Cortex of kidney (tissue), 1 donor: ENCODE measurements at places on chromosomes 13 and 19.

- no peak for DNase-seq
Measured at GRCh38 chr13:49783865-49784264, 8.6 kb downstream of the KPNA3 start.

DNA sequence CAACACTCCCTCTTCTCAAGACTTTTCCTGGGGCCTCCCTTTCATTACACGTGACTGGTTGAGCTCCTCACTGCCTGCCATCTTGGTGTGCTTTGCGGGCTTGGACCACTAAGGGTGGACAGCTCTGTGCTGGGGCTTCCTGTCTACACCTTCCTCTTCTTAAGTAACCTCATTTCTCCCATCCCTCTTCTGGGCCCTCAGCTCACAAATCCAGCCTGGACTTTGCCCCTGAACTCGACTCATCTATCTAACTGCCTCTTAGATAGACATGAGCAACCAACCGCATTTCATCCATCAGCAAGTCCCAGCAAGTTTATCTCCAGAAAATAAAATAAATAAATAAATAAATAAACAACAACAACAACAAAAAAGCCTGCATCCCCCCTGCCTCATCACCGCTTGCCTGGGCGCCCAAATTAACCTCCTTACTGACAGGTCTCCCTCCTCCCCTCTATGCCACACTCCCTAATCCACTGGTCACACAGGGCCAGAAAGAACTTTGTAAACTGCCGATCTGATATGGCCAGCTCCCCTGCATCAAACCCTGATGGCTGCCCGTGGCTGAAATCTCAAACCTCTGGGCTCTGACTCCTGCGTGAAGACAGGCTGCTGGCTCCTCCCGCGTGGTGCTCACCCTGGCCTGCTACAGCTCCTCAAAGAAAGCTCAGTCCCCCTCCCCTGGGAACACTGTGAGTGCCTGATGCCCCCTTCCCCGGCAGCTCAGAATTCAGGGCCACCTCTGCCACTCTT, 7.8 kb downstream of the ISOC2 start:
- DNase-seq: no peak

GRCh38 chr13:74973935-74974879, 507.8 kb downstream of the TBC1D4 start:
- no peak for DNase-seq

DNA sequence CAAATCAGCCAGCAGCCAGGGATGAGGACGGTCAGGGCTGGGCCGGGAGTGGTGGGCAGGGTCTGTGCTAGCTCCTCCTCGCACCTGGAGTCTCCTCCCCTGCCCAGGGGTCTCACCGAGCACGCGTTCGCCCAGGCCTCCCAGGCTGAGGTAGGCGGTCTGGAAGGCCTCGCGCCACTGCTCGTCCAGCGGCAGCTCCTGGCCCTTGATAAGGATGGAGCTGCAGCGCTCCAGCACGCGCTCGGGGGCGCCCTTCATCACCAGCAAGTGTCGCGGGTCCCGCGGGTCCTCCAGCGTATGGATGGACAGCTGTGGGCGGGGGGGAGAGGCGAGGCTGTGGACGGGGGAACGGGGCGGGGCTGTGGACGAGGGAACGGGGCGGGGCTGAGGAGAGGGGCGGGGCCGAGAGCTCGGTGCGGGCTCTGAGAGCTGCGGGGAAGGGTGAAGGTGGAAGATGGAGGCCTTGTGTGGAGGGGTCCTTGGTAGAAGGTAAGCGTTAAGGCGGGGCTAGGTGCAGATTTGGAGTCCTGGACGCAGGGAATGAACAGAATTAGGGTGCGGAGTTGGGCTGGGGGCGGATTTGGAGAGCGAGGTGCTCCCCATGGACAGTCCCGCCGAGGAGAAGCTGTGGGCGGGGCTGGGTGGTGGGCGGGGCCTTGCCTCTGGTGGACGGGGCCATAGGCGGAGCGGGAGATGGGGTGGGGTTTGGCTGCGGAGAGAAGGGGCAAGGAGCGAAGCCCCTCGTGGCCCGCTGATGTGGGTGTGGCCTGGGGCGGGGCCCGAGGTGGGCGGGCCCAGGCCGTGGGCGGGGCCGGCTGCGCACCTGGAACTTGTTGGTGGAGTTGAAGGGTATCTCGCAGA, 5.7 kb downstream of the ATP4A start:
- no peak for DNase-seq

DNA sequence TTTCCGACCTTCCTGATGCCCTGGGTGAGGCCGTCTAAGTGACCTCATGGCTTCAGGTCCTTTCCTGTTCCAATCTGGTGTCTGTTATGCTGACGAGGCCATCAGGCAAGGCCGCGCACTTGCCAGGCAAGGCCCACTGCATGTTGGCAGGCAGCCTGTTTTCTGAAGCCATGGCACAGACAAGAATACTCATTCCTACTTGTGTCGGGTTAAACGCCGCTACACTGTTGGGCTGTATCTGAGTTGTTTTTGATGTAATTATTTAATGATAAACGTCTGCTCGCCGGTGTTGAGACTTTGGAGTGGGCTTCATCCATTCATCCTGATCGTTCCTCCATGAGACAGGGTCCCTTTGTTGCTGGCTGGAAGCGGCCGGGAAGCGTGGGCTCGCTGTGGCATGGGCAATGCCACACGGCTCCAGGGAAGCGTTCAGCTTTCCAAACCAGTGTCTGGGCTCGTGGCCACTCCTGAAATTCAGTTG, 92.1 kb downstream of the ATP11A start:
- DNase-seq: no peak

GRCh38 chr19:58570770-58571574, 2.2 kb downstream of the MZF1 start:
- no peak for DNase-seq

- DNase-seq: no peak
Measured at GRCh38 chr13:31116224-31116623, 45.5 kb downstream of the HSPH1 start.

DNA sequence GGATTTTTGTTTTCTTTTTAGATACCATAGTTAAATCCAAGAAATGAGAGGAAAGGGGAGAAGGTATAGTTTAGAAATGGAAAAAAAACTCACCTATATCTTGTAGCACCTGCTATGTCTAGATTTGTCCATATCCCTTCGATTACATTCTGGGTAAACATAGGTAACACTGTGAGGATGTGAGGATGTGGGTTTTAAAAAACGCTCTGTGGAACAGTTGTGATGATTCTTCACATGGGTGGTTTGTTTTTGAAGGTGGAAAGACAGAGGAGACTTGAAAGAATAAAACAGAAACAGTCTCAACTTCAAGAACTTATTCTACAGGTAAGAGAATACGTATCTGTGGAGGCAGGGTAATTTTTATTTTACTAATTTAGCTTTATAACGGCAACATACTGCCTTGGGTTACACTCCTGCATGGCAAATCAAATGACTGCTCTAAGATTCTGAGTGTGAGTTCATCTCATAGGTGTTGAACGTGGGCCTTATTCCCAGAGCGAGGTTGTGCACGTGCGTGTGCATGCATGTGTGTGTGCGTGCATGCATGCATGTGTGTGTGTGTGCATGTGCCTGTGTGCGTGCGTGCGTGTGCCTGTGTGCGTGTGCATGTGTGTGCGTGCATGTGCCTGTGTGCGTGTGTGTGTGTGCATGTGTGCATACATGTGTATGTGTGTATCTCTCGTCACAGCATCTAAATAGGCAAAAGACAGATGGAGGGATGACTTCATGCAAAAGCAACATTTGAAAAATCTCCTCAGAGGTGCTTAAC, 23.5 kb downstream of the ATP4B start:
- DNase-seq: no peak

- no peak for DNase-seq
Measured at GRCh38 chr19:23343434-23344010, 51.7 kb downstream of the ZNF91 start.

- DNase-seq: no peak
Measured at GRCh38 chr19:18839465-18840287, 7.9 kb downstream of the UPF1 start.

DNA sequence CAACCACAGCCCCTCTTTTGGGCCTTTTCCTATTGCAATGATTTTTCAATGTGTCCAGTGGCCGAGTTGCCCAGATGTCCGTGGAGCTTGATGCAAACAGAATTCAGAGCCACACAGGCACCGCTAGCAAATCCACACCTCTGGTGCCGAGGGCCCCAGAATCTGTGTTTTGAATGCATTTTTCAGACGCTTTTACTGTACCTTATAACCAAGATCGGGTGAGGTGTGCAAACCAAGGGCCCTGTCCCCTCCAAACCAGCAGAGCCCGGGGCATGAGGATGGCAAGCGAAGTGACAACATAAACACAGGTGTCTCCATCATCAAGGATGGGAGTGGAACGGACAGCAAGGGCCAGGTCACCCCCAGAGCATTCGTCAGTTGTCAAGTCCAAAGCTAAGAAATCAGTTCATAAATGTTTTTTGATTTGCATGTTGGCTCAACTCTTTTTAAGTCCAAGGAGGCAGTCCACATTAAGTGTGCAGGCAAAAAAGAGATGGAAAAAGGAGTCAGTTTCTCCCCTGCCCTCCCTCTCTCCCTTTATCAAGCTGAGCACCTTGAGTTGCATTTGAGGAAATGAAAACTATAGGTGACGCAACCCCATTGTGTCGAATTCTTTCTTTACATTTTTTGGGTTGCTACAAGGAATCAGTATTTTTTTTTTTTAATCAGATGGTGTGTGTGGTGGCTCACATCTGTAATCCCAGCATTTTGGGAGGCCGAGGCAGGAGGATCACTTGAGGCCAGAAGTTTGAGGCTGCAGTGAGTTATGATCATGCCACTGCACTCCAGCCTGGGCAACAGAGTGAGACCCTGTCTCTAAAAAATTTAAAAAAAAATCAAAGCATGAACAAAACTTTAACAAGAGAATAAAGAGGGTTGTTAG, 2.9 kb downstream of the CCDC8 start:
- DNase-seq: no peak

GRCh38 chr19:34148658-34149185, 23.6 kb upstream of the LSM14A start:
- DNase-seq: no peak

DNA sequence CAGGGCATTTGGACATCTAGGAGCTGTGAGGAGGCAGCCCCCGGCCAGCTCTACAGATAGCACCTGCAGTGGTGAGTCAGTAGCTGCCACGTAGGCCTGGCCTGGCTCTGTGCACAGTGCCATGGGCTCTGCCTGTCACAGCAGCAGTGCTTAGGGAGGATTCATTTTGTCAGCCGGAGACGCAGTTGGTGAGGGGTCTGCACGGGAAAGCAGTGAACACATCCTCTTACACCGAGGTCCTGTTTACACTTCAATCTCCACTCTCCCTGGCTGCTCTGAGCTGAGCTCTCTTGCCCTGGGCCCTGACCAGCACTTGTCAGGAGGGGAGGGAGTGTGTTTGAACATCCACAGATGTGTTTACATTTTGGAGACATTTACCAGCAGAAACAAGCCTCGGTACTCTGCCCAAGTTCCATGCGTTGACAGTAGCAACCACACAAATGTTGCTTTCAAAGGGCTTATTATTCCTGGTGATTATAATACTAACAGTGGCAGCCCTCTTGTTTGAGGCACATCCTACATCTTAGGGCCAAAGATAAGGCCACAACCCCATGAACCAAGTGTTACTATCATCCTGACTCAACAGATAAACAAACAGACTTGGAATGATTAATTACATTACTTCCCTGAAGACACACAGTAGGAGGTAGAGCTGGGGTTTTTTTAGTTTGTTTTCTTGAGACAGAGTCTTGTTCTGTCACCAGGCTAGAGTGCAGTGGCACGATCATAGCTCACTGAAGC, 148.9 kb downstream of the USP12 start:
- no peak for DNase-seq

- no peak for DNase-seq
Measured at GRCh38 chr19:48588670-48589401, 17.7 kb upstream of the SPACA4 start.

- DNase-seq: no peak
Measured at GRCh38 chr13:67231289-67232000, 1.3 kb upstream of the PCDH9 start.

DNA sequence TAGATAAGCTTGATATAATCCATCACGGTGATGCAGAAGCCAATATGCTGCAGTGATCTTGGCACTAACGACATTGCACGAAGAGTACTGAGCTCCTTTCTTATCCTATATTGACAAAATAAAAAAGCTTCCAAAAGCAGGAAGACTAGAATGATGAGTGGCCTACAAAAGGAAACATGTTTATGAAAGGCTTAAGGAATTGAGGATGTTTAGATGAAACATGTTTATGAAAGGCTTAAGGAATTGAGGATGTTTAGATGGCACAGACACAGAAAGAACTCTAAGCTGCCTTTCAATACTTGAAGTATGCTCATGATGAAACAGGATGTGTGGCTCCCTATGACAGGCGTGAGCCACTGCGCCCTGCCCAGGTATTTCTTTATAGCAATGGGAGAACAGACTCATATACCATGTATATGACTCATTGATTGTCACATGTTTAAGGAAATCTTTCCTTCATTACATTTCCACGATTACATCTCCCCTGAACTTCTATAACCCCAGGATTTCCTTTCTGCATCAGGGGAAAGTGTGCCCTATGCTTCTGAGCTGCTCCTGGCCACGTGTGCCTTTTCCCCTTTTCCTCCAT, 690.8 kb upstream of the ARGLU1 start:
- no peak for DNase-seq

- DNase-seq: no peak
Measured at GRCh38 chr19:7507884-7508283, 8.0 kb upstream of the ZNF358 start.

- no peak for DNase-seq
Measured at GRCh38 chr13:37596805-37597204, 1.8 kb downstream of the POSTN start.

- DNase-seq: no peak
Measured at GRCh38 chr13:99384468-99384867, 77.3 kb upstream of the GPR183 start.

DNA sequence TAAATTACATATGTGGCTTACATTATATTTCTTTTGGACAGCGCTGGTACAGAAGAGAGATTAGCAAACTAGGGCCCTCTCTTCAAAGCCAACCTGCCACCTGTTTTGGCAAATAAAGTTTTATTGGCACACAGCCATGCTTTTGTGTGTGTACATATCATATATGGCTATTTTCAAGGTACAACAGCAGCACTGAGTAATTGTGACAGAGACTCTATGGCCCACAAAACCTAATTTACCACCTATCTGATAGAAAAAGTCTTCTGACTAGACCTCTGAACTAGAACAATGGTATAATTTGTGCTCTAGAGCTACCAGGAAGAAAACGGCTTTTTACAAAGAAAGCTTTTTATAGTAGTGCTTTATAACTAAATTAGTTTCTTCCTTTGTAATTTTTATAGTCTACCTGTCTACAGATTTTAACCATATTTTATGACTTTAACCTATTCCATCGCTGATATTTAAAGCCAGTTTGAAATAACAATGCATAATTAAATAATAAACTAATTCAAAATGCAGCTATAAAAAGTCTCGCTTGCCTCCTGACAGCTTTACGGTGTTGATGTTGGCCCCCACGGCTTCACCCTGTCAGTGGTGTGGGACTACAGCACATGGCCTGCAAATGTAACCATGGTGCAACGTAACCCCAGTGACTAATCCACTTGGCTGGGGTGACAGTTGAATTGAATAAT, 17.7 kb upstream of the DPY19L3 start:
- no peak for DNase-seq
